SW480 (cell line): ENCODE measurements at places on chromosomes 6 and 20.

GRCh38 chr6:80021131-80021530, 16.7 kb downstream of the TTK start:
- no peak for DNase-seq

- no peak for DNase-seq
Measured at GRCh38 chr20:61723529-61724257, 342.0 kb downstream of the TAF4 start.

DNA sequence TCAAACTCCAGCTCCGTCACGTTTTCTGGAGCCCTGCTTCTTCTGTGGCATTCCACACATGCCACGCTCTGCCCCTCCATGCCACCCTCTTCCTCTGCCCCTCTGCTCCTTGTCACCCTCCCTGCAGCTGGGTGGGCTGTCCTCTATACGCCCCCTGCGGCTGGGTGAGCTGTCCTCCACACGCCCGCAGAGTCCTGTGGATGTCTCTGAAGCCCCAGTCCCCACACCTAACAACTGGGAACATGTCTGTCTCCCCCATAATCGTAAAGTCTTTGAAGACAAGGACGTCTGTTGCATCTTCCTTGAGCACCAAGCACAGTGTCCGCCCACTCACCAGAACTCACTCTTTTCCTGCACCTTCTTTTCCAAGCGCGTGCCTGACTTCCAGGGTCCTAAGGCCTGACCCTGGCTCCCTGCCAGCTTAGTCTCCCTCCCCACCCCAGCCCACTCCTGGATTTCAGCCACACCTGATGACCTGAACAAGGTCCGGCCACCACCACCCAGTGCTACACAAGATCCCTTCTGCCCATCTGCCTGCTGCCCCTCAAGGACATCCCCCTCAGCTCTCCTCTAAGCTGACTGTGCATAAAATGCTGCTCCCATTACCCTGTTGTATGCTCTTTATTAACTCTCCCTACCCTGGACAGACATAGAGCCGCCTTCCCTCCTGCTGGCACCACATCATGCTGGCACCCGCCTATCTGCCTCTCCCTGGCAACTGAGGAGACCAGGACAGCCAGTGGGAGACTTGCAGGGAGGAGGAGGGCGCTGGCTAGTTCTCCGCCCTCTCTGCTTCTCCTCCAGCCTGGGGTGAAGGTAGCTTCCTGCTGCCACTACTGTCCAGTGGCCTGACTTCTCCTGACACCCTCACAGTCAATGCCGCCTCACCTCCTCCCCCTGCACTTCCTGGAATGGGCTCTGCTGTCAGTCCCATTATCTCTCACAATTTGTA, 10.7 kb upstream of the PRR18 start:
- DNase-seq, result peak; percentile 63

DNA sequence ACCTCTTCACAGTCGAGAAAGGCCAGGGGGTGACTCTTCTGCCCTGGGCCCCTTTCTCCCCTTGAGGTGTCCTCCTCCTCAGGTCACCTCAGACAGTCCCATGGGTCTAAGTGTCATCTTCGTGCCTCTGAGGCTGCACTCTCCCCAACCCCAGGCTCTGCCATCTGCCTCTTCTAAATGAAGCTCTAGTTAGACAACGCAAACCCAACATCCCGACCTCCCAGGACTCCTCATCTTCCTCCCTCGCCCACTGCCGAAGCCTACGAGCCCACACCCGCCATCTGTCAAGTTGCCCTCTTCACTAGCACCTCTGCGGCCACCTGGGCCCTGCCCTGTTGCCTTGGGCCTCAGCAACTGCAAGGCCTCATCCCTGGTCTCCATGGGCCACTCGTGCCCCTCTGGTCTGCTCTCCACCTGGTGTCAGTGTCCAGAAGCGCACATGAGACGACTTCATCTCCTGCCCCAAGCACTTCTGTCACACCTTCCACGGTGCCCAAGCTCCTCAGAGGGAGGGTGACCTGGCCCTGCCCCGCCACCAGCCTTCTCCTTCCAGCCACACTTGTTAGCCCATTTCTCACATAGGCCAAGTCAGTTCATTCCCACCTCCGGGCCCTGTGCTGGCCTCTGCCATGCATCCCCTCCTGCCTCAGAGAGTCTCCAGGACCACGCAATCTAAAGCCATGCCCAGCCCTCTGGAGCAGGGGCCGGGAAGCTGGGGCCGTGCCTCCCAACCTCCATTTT, 53.8 kb downstream of the RRBP1 start:
- no peak for DNase-seq

GRCh38 chr6:164870164-164870563, 439.2 kb downstream of the C6orf118 start:
- DNase-seq, result no peak

DNA sequence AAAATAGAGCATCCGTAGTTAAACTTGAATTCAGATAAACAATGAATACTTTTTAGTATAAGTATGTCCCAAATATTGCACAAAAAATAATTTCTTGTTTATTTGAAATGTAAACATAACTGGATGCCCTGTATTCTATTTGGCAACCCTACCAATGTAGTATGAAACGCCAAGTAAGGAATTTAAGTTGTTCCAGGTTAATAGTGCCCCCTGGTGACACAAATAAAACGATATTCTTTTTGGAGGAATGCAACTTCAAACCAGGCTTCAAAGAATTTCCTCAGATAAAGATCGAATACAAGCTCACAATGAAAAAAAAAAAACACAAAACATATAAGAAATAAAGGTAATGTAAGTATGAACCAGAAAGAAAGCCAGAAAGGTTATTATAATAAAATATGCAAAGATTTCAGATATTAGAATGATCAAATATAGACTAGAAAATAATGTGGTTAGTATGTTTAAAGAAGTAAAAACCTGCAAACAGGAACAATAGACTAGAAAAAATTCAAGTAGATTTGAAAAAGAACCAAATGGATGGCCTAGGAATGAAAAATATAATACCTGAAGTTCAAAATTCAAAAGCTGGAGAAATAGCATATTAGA, 18.4 kb upstream of the AKAP7 start:
- peak; percentile 20 for DNase-seq
